ENCODE measurements at places on chromosomes 7 and 10.

GRCh38 chr7:150327308-150327707, 4.0 kb upstream of the ACTR3C start:
- DNase-seq = no peak

DNA sequence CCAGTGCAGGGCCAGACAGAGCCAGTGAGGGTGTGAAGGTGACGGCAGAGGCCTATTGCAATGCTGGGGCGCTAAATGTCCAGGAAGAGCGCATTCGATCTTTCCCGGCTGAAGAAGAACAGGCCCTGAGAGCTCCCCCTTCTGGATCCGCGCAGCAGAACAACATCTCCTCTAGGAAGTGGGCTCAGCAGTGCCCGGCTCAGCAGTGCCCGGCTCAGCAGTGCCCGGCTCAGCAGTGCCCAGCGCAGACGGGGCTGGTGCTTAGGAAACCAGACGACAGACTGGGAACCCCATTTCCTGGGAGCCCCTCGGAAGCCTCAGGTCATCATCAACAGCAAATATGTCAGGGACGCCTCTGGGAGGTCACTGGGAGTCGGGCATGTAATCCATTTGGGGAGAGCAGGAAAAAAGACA, 4.7 kb upstream of the NOS3 start:
- DNase-seq = peak; percentile 47

GRCh38 chr7:153061910-153062528, 302.5 kb downstream of the ACTR3B start:
- DNase-seq = no peak

- DNase-seq = no peak
Observed at GRCh38 chr10:87837445-87837844, 19.4 kb upstream of the ATAD1 start.

DNA sequence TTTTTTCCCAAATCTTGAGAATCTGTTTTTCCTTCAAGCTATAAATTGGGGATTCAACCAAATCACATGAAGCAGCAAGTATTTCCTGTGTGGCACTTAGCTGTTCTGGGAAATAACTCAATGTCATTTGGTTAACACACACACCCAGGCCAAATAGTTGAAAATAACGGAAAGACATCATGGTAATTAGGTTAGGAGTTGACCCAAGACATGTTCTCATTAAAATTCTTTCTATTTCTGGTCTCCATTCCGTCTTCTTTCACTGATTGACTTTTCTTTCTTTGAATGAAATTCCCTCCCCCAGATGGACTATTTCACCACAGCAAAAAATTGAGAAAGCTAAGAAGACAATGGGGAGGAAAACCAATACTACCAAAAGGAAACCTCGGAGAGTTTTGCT, 30.5 kb downstream of the NRP1 start:
- no peak for DNase-seq

GRCh38 chr10:76086170-76086760, 654.8 kb downstream of the LRMDA start:
- DNase-seq = no peak

DNA sequence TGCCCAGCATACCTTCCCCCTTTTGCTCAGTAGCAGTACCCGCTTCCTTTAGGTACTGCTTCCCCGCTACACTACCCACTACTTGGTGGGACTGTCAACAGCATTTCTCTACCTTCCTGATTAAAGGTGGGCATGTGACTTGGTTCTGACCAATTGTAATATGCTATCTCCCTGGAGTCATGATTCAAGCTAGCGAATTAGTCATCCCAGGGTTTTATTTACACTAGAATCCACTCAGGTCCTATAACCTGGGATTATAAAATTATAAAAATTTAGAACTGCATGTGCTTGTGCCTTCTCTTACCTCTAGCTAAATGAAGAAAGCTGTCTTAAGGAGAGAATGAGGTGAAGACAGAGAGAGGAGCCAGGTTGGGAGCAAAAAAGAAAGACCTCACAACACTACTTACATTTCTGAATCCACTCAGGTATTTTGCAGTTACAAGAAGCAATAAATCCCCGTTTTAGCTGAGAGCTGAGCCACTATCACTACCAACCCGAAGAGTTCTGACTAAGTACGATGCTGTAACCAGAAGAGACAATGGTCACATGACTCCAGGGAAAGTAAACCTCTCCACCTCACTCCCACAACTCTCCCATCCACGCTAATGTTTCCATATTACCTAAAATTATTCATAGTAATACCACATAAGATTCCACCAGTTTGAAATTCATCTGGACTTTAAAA, 9.7 kb downstream of the GBX1 start:
- DNase-seq = no peak

DNA sequence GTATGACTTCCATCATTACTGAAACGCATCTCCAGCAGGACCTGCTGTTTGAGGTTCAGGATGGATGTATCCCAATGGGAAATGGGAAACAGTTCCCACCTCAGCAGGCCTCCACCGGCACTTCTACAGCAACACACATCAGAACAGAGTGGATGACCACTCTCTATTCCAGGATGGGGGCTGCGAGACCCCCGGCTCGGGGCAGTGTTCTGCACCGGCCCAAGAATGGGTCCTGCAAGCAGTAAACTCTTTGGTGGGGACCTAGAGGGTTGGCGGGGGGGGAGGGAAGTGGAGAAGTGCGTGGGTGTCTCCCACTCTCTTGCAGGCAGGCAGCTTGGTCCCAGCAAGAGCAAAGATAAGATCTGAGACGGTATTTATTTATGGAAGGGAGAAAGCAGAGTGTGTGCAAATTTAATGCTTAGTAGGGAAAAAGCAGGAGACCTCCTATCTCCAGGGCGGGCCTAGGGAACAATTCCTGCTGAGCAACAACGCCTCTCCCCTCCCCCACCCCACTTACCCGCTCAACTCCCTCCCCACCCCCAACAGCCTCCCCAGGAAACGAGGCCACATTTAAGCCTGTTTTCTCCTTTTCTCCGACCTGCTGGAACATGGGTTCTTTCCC, 4.0 kb downstream of the SFMBT2 start:
- DNase-seq = no peak

- peak; percentile 55 for DNase-seq
Observed at GRCh38 chr7:922334-923107, 32.0 kb downstream of the ADAP1 start.

DNA sequence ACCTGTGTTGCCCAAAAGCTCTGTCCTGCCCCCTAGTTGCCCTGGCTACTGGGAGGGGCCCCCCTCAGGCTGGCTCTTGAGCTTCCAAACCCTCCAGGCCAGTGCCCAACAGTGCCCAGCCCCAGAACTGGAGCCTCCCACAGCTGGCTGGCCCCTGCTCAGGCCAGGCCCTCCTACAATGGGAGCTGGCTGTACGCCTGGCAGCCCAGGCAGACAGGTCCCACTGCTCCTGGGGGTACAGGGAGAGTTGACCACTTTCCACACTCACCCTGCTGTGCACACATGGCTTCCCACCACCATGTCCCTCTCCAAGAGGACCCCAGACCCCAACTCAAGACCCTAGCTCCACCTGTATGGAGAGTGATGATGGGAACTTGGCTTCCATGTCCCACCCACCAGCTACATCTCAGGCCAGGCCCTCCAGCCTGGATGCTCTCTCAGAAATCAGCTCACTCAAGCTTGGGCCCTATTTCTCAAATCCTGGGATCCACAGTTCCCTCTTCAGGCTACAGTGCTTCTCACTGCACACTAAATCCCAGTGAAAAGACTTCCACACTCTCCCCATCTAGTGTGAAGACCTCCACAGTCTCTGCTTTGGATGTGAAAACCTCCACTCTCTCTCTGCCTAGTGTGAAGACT, 92.6 kb downstream of the OAT start:
- no peak for DNase-seq
